ENCODE measurements at places on chromosomes 3 and 15.
A peak's percentile ranks its signal among the peaks of the same experiment; 100 is the strongest.

DNA sequence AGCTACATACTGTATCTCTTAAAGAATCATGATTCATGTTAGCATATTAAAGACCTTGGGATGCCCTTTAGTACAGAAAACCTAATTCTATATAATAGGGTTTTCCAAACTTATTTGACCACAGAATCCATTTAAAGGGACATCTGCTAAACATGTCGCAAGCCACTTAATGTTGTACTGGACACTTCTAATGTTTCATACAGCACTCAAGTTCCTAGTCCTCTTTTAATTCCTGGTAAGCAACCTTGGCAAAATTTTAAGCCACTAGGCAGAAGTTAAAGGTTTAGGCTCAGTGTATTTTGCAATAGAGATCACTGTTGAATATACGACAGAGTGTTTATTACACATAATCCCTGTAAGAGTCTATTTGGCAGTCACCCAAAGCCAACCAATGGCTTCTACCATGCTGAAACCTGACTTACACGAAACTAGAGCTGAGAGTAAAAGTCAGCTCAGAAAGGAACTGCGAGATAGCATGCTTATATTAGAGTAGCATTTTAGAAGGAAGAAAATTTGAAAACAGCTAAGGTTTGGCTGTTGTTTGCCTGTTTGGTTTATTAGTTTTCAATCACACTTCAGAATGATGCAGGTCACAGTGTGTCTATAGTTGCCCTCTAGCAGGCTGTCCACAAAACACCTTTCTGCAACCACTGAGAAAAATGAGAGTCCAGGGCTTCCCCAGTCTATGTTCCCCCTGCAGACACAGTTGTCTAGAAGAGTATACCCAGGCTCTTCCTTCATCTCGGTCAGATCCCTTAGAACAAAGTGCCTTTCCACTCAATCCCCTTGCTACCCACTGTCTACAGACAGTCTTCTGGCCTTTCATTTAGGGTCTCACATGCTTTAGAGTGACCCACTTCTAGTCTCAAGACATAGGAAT, 104.4 kb downstream of the FMN1 start:
- DNase-seq = peak; percentile 77

GRCh38 chr3:98722389-98722788, 40.8 kb upstream of the ST3GAL6 start:
- no peak for DNase-seq

DNA sequence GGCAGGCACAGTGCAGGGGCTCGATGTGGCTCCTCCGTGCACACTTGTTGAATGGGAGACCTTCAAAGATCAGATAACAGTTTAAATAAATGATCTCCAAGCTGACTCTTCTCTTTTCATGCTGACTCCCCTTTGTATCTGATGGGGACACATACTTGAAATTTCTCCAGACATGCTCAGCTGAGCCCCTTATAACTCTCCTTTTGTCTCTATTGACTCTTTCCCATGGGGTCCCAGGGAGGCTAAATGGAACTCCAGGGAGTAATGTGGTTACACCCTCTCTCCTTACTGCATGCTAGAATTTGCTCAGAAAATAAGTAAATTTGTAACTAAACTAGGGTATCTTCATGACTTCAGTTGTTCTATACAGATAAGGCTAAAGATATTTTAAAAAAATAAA, 48.2 kb upstream of the TM4SF4 start:
- DNase-seq = no peak

DNA sequence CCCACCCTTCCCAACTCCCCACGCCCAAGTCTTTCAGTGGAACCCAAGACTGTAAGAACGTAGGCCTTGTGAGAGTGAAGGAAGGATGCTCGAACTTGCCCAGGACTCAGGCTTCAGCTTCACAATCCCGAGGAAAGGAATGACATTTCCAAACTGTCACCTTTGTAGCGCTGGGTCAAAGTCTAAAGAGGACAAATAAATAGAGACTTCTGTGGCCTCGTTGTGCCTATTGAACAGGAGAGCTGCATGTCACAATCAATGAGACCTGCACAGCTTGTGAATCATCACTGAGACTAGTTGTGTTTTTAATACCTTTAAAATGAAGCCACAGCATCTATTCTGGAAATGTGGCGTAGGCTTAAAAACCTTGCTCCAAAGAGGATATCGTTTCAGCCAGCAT, 222.8 kb upstream of the ST8SIA2 start:
- no peak for DNase-seq

DNA sequence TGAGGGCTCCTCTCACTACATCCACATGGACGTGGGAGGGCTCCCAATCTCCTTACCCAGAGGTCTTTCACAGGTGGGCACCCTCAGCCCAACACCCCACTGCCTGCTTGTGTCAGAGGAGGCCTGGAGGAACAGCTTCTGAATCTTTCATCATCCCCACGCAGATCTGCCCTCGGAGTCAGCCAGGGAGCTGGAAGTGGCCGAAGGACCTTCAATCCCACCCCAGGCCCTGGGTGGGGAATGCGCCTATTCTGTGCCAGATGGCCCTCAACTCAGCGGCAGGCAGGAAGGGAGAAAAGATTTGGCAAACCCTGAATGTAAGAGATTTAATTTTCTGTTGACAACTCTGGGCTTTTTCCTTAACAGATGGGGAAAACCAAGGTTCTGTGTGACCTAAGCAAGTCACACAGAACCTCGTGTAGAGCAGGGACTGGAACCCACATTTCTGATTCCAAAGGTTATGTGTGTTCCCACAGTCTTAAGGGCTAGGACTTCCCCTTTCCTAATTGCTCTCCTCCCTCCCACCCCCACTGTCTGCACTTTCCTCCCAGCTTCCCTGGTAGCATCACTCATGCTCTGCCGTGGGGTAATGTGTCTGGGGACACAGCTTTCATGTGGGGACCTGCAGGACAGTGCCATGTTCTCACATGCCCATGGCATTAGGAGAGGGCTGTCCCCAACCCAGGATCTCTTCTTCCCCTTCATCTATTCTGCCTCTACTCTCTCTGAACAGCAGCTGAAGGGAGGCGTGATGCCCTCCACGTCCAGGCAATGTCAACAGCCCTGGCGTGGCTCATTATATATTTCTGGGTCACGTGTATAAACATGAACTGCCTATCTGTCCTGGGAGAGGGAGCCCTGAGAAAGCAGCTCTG, 98.1 kb downstream of the SEMA5B start:
- DNase-seq = peak; percentile 48

GRCh38 chr3:141738891-141739363, 829 bp downstream of the RNF7 start:
- DNase-seq = peak; percentile 67

GRCh38 chr3:112261742-112262141, 32.3 kb downstream of the SLC9C1 start:
- peak; percentile 37 for DNase-seq

- DNase-seq = peak; percentile 72
Measured at GRCh38 chr3:59381282-59381681, 331.5 kb upstream of the CFAP20DC start.

- DNase-seq = no peak
Measured at GRCh38 chr3:133834621-133835417, 29.2 kb downstream of the SRPRB start.

GRCh38 chr15:24823473-24823872, 131.3 kb upstream of the SNRPN start:
- no peak for DNase-seq

- no peak for DNase-seq
Measured at GRCh38 chr3:117407317-117407716, 697.7 kb downstream of the TUSC7 start.

DNA sequence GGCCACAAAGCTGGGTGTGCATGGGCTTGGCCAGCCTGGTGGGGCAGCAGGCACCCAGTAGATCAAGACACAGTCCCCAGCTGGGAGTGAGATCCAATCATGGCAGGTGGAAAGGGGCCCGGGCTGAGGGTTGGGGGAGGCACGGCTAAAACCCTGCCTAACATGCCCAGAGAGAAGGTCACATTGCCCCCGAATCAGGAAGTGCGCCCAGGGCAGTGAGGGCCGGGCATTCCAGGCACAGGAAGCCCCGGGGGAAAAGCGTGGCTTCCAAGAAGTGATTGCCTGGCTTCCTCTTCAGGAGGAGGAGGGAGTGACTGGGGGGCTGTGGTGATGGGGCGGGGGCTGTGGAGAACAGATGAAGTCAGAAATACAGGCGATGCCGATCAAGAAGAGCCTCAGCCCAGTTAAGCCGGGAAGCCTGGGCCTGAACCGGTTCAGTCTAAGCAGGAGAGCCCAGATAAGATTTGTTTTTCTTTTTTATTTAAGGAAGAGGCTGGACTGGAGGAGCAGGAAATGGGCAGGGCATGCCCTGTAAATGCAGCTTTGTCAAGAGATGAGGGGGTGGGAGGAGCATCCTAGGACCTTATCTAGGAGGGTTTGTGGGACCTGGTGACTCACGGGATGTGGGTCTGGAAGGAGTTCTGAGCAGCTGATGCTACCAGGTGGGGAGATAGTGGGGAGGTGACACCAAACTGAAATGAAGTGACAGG, 83.9 kb downstream of the CHSY1 start:
- DNase-seq = peak; percentile 90

DNA sequence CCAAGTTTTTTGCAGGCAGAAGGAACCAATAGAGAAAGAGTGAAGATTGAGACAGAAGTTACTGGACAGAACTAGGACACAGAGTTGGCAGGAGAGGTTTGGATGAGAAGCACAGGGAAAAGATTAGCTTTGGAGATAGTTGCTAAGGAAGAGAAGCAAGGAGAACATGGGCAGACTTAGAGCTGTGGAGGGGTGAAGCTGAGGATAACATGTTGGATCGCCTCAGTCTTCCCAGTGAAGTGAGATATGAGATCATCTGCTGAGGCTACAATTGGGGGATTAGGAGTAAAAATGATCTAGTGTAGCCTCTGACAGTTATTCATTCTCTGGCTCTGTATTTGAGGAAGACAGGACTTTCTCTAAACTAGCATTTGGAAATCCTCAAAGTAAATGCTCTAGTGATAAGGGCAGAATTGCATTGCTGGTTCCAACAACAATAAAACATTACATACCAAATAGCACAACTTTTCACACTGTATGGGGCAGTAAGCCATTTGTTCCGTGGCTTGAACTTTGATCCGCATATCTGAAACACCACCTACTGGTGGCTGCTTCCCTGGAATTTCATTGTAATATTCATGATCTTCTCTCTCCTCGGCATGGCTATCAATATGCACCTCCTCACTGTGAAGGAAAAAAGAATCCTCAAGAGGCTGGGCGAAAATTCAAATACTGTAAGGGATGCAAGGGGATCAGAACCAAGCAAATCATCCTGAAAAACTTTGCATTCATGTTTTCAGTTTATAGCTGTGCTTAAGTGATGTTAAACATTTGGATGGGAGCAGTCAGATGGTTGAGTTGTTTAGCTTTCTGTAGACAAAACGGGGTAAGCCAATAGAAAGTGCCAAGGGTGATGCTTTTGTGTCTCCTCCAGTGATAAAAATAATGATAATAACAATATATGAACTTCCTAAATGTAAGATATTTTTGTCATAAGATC, 22.2 kb upstream of the EID1 start:
- no peak for DNase-seq

DNA sequence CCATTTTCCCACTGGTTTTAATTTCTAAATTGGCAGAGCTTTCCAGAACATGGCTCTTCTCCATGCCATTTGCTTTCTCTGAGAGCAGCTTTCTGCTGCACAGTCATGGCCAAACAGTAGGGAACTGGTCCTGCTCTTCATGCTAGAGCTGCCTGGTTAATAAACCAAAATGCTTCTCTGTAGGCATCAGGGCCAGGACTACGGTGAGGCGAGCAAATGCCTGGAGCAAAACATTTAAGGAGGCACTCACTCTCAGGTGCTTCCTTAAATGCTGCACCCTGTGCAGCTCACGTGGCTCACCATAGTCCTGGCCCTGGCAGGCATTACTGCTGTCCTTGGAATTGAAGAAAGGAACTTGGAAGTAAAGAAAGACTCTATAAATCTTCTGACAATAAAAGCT, 48.5 kb upstream of the PPP2R3A start:
- DNase-seq = no peak

DNA sequence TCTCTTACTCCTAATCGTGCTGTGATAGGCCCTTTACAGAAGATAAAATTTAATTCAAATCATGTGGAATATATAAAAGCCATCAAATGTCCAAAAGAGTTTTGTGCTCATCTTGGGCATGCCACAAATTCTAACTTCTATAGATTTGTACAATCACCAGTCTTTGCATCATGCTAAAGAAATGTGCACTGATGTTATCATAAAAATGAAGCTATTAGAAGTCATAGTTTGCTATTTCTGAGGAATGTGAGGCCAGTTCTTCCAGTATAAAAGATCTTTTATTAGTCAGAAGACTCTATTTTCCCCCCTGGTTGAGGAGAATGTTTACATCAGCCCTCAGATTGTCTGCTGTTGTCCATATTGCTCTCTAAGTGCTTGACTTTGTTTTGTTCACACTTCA, 2.1 kb upstream of the ANXA2 start:
- no peak for DNase-seq

DNA sequence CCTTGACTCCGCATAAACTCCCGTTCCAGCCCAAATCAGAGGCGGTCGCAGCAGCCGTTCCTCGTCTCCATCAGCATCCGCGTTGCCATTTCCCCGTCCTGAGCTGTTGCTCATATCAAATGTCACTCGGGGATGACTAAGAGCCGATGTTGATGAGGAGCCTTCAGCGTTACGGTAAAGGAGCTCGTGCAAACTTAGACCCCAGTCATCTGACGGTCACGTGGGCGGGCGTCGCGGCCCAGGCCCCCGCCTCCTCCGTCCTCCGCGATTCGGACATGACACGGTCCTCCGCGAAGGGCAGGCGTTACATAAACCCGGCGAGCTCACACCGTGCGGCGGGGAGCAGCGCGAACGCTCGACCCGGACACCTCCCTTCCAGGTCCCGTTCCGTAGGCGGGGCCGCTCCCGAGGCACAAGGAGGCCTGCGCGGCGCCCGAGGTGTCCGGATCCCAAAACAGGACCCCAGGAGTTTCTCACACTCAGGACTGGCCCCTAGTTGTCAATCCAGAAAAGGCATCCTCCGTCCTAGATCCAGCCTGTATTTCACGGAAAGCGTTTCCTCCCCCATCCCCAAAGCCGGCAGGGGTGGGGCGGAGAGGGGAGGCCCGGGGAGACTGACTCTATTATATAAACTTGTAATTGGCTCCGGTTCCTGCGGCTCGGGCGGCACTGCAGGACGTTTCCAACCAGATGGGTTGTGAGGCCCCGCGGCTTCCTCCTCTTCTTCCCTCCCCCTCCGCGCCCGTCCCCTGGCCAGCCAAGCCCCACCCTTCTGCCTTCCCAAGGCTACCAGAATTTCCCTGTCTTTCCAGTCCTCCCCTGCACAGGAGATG, 100.0 kb upstream of the IGF1R start:
- DNase-seq = peak; percentile 91
